ENCODE measurements at places on chromosomes 16 and 17.

DNA sequence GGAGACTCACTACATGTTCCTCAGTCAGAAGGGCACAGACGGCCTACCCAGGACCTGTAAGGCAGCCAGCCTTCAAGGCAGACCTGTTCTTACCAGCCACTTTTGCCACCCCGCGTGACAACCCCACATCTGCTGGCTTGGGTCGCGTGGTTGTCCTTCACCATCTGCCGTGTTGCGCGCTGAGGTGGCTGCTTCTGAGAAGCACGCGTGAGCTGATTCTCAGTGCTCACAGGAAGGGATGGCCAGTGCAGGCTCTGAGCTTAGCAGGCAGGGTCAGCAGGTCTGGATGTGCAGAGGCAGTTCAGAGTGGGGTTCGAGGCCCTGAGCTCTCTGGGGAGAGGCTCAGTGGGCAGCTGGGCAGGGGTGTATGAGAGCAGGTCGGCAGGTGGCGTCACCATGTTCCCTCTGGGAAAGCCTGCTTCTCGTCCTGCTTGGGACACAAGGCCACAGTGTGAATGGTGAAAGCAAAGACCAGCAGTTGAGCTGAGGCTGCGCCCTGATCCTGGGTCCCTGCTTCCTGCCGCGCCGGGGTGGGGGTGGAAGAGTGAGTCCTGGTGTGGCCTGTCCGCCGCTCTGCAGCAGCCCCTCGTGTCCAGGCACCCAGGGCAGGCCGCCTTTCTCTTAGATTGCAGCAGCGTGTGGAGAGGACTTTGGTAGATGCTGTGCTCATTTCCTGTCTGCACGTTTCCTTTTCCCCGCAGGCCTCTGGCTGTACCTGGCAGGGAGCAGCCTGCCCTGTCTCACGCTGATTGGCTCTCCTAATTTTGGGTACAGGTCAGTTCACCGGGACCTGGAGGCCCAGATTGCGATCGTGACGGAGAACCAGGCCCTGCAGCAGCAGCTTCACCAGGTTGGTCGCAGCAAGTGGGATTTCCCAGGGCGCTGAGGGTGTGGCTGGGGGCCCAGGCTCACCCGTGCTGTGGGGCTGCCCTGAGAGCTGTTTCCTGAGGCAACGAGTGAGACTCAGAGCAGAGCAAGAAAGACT, 36.0 kb downstream of the PGS1 start:
- DNase-seq = no peak

- DNase-seq = peak; percentile 25
Measured at GRCh38 chr17:60077672-60078519, 825 bp downstream of the HEATR6 start.

- DNase-seq = no peak
Measured at GRCh38 chr16:54465063-54465462, 178.5 kb upstream of the IRX3 start.

GRCh38 chr17:59858167-59858816, 34.5 kb downstream of the TUBD1 start:
- DNase-seq = no peak

GRCh38 chr16:84739349-84740124, 39.7 kb downstream of the USP10 start:
- DNase-seq = peak; percentile 48

DNA sequence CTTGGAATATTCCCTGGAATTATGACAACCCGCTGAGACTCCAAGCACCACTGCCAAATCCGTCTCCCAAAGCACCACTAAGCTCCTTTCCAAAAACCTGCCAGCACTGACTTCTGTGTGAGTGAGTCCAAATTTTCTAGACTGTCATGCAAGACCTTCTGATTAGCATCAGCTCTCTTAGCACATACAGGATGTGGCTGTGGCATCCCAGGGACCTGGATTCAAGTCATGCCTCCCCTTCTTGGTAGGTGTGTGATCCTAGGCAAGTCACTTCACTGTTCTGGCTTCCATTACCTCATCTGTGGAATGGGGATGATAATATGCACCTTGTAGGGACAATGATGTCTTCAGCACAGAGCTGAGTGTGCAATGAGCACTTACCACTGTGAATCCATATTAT, 38.3 kb upstream of the USP7 start:
- DNase-seq = no peak

DNA sequence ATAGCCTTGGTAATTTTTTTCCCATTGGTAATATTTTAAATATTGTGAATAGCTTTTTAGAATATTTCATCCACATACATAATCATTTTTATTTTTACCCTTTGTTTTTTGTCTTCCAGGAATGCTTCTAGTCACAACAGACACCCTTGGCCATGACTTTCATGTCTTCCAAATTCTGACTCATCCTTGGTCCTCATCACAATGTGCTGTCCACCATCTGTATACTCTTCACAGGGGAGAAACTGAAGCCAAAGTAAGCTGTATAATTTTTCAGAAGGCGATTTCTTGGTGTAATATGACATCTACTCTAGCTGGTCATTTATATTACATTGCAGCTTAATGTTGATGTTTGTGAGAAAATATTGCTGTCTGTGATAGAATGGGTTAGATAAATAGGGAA, 269.4 kb downstream of the BCAS3 start:
- no peak for DNase-seq

- DNase-seq = no peak
Measured at GRCh38 chr17:36750316-36750885, 149.0 kb downstream of the MRM1 start.

GRCh38 chr17:65418622-65419021, 142.8 kb downstream of the AXIN2 start:
- peak; percentile 50 for DNase-seq

GRCh38 chr16:22685459-22685830, 128.5 kb upstream of the HS3ST2 start:
- no peak for DNase-seq

DNA sequence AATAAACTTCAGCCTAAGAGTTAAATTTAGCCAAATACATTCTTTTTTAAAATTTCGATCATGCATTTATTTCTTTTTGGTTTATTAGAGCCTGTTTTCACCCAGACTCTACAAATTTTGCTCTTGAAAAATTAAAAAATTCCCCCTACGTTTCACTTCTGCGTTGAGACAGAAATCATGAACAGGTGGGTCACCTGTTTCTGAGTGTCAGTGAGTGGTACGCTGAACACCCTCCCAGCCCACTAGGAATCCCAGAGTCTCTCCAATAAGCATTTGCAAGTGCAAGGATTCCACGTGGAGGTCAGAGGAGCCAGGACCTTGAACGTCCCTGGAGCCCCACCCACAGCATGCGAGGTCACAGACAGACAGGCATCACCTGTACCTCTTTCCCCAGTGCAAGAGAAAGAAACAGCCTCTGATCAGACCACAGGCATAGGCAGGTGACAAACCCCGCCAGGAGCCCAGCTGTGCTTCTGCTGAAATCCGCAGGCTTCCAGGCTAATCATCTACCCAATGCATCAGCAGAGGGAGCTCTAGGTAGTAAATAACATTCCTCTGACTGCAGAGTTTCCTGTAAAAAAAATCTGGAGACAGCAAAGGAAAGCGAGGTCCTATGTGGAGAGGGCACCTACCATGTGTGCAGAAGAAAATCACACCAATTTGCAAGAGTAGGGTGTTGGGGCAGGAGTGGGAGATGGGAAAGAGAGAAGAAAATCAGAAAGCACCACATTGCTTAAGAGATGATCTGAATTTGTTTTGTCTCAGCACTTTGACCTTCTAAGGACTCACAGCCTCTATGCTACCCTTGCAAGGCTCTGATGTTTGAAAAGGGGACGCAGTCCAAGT, 5.9 kb upstream of the XYLT1 start:
- peak; percentile 67 for DNase-seq

GRCh38 chr16:82681592-82681991, 54.8 kb downstream of the CDH13 start:
- no peak for DNase-seq

- DNase-seq = peak; percentile 30
Measured at GRCh38 chr16:85979605-85980004, 80.6 kb downstream of the IRF8 start.

GRCh38 chr16:67803894-67804293, 2.5 kb downstream of the RANBP10 start:
- DNase-seq = no peak

- DNase-seq = no peak
Measured at GRCh38 chr17:70105641-70106040, 30.6 kb downstream of the KCNJ16 start.

GRCh38 chr17:78411241-78411857, 32.9 kb downstream of the PGS1 start:
- DNase-seq = no peak

GRCh38 chr16:4049031-4049430, 67.2 kb downstream of the ADCY9 start:
- no peak for DNase-seq

Data from Ammon's horn (tissue), 1 donor.